Uterus (tissue), 4 donors: ENCODE measurements at places on chromosomes 6 and 20. TPM values are rescaled to one million over a fixed set of nuclear protein-coding genes. Genes with fewer than 3 reads are reported as not detected.

Gene EDN1
- 13.8 TPM for total RNA-seq

Gene SLPI
- 57.4 TPM for total RNA-seq

Gene XKR7
- total RNA-seq = not detected

Gene C6orf58
- 0.28 TPM for total RNA-seq

Gene IER3
- total RNA-seq = 23.8 TPM

Gene TRERF1
- 10.5 TPM for total RNA-seq

Gene TBC1D32
- 2.1 TPM for total RNA-seq

Gene SLC22A7
- not detected for total RNA-seq
